ENCODE measurements at places on chromosomes 2 and 18.

DNA sequence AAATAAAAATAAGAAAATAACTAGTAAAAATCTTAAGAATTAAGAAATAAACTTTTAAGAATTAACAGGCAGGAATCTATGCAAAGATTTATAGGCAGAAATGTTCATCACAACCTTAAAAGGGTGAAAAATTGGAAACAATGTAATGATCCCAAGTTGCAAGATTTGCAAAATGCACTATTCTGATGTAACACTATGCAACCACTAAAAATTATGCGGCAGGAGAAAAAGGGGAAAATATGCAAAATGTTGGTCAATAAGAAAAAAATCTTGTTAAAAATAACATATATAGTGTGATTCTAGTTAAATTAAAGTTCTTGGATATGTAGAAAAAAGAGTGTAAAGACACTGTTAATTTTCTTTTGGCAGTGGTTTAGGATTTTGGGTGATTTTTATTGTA lies 132.8 kb downstream of the UPP2 start:
- DNase-seq: no peak

- no peak for DNase-seq
These were observed 67.0 kb upstream of the RASGRP3 start for GRCh38 chr2:33409417-33409955.

DNA sequence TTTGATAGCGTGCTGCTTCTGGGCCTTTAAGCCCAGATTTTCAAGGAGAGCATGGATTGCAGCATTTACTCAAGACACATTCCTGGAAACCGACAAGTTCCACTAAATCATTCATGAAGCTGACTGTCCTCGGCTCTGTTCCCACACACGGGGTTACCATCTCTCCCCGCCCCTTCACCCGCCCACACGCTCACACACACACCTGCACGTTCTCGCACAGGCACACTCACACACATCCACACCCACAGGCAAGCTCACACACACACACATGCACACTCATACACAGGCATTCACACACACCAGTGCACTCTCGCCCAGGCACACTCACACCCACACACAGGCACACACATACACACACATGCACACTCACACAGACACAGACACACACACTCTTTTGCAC lies 150.0 kb upstream of the AGAP1 start:
- DNase-seq: no peak

- no peak for DNase-seq
These were observed 383.9 kb upstream of the HS6ST1 start for GRCh38 chr2:128702616-128703015.

DNA sequence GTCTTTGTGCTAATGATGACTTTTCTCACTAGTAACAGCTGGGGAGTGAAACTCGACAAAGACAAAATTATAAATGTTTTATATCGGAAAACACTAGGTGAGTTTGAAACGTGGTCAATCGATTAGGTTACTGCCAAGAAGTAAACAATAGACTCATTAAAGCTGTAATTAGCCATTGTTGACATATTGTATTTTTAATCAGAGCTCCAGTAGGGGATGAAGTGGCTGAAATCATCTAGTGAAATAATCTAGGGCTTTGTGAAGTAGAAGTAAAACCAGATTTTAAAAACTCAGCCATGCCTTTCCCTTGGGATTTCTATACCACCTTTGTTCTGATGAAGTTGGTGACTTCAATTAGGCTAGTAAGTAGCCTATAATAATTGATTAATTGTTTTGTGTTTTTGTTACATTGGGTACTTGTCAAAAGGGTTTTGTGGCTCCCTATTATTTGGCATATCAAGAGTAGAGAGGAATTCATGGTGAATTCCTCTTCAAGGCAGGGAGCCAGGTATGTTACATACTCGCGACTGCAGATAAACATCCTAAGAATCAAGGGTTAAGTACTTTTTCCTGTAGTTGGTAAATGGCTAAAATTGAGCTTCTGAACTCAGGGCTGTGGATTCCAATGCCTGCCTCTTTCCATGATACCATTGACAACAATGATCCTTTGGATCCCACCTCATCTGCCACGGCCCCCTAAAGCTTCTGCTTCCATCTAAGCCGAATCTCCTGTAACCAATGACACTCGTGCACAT lies 31.6 kb downstream of the RAB27B start:
- DNase-seq: no peak
